ENCODE measurements at places on chromosomes 6 and 20. TPM values are rescaled to one million over a fixed set of nuclear protein-coding genes. Genes with fewer than 3 reads are reported as not detected.
A peak's percentile ranks its signal among the peaks of the same experiment; 100 is the strongest.

Gene KIF25
- total RNA-seq: 0.93 TPM

Gene KIAA1755
- 5.6 TPM for total RNA-seq

Gene ATAT1
- total RNA-seq: 8.4 TPM

Gene CTAGE9
- not detected for total RNA-seq

Gene MYB
- 0.16 TPM for total RNA-seq

DNA sequence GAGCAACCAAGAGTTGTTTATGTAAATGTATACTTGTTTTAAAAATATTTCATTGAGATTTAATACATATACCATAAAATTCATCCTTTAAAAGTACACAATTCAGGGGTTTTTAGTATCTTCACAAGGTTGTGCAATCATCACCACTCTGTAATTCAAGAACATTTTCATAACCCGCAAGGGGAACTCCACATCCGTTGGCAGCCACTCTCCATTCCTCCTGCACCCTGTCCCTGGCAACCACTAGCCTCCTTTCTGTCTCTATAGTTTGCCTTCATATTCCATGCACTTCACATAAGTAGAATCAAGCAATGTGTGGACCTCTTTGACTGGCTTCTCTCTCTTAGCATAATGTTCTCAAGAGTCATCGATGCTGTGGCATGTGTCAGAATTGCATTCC is 104.2 kb upstream of the PDE10A start:
- DNase-seq: no peak

DNA sequence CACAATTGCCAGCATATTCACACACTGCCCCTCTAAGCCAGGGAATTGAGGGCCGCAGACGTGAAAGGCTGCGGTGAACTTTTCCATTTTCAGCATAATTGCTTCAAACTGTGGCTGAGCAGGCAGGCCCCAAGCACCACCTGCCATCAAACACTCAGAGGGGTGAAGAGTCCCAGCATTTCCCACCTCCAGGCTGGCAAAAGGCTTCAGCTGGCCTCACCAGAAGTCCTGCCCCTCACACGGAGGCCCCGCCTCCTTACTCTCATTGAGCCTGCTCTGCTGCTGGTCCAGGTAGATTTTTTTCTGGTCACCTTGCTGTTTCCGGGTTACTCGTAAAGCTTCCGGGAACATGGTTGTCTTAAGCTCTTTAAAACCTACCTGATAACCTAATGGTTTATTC is 52.0 kb upstream of the PRELID3B start:
- DNase-seq: no peak

- DNase-seq: no peak
These were observed 488.3 kb downstream of the CDKAL1 start for GRCh38 chr6:21022343-21023107.

- DNase-seq: no peak
These were observed 41.3 kb downstream of the CARMIL1 start for GRCh38 chr6:25320459-25320858.

GRCh38 chr6:107491760-107492660 is 2.1 kb downstream of the SOBP start:
- no peak for DNase-seq

GRCh38 chr6:34520645-34521462 is 35.3 kb downstream of the SPDEF start:
- no peak for DNase-seq

DNA sequence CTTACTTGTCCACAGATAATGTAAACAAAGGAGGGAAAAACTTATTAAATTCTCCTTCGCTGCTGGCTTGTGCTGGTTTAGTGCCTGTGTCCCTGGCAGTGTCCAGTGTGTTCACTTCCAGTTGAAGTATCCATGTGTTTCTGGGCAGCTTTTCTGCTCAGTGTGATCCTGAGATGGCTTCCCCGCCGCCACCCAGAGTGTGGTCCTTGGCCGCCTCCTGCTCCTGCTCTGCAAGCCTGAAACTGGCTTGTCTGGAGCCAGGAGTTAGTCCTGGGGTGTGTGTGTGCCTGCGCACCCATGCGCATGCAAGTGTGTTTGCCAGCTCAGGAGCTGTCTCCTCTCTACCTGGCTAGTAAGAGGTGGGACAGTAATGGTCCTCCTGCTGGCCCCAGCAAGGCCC is 7.2 kb downstream of the BTBD3 start:
- no peak for DNase-seq

- DNase-seq: no peak
These were observed 40.4 kb downstream of the GCLC start for GRCh38 chr6:53504512-53504911.

DNA sequence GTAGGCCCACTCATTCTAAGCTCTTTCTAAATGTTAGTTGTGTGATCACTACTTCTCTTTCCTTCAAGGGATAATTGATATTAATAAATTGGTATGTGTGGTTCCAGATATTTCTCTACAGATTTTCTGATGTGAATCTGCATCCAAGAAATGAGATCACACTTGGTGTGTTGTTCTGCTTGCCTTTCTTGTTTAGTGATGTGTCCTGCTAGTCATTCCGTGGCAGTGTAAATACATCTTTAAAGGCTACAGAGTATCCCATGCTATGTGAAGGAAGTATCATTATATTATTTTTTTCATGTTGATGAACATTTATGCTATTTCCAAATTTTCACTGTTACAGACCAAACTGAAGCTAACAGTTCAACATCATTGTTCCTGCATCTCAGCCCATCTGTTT is 13.2 kb downstream of the CDH26 start:
- no peak for DNase-seq

- DNase-seq: peak; percentile 84
These were observed 81.2 kb downstream of the ASXL1 start for GRCh38 chr20:32439132-32439829.

DNA sequence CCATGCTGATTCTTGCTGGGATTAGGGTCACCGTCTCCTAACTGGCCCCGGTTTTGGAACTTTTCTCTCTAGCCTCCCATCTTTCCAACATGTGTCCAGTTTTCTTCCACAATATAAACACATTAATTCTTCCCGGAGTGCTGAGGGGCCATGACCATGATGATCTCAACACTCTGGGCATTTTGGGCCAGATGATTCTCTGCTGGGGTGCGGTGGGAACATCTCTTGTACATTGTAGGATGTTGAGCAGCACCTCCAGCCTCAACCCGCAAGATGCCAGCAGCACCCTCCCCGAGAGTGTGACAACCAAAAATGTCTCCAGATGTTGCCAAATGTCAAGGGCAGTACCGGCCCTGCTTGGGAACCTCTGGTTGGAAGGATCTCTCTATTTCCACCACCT is 164.8 kb downstream of the TFAP2C start:
- DNase-seq: no peak

DNA sequence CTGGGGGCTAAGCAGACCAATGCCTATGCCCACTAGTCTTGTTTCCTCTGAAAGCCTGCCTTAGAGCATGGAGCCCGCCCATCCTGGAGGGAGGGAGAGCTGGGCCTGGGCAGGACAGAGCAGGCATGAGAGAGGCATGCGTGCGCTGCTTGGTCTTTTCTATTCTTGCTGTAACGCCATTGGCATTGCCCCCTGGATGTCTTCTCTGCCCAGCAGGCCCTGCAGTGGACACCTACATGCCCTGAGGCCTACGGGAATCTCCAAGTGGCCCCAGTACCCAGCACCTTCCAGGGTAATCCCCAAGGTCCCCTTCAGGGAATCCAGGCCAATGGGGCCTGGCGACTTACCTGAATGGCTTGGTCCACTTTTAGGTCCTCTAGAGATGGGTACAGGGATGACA is 8.9 kb downstream of the SDCBP2 start:
- no peak for DNase-seq

GRCh38 chr20:37363221-37364012 is 17.5 kb downstream of the SRC start:
- DNase-seq: peak; percentile 88

DNA sequence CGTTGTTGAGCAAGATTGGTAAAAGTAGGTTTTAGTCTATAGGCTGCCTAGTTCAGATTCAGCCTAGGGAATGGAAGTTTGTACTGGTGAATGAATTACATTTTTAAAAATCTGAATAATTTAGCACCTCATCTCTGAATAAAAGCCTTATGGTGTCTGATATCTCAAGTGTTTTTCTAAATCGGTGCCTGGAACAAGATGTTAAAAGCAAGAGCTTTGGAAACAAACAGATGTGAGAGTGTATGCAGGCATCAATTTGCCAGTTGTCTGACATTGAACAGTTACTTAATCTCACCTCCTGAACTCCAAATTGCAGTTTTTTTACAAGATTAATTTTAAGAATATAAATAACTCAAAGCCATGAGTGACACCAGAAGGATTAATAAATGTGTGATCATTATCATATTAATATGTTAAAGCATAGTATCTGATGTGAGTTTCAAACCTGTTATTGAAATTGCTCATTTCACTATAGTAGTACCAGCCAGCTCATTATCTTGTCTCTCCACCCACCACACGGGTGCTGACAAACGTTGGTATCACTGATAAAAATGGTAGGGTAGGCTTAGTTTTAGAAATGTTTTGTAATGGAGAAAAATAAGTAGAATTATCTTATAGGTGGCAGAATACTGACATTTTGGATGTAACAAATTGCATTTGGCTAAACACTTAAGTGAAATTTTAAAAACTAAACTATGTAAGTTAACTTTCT is 157.3 kb downstream of the FAM83B start:
- DNase-seq: no peak

DNA sequence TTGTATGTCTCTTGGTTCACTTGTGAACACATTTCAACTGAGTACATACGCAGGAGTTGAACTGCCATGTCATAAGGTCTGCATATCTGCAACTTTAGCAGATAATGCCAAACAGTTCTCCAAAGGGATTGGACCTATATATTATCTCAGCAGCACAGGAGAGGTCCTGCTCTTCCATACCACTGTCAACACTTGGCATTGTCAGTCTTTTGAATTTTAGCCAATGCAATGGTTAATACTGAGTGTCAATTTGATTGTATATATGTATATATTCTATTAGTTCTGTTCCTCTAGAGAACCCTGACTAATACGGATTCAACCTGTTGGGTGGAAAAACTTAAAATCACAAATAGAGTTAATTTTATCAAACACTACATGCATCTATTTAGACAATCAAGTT is 26.1 kb upstream of the ARHGAP18 start:
- DNase-seq: no peak

DNA sequence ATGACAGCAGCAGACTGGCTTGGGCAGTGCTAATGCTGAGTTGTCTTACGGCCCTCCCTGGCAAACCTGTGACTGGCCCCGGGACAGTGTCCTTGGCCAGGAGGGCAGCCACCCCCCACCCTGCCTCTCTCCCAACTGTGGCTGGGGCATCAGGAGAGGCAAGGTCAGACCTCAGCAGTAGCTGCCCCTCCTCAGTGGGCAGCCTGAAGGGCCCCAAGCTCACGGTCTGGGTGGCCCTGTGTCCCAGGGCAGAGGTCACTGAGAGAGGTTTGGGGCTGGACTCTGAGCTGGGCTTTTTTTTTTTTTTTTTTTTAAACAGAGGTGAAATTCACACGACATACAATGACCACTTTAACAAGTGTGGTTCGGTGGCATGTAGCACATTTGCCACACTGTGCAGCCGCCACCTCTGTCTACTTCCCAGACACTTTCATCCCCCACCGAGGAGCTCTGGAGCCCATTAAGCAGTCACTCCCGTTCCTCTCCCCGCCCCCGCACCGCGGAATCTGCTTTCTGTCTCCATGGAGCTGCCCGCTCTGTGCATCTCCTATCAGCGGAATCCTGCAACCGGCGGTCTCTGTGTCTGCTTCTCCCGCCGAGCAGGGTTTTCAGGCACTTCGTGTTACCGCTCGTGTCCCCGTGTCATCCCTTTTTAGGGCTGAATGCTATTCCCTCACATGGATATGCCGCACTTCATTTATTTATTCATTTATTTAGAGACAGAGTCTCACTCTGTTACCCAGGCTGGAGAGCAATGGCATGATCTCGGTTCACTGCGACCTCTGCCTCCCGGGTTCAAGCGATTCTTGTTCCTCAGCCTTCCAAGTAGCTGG is 67.9 kb upstream of the GATA5 start:
- DNase-seq: no peak

Data from mesenteric fat pad (tissue), 1 donor.